ENCODE measurements at places on chromosomes 2 and 18.

DNA sequence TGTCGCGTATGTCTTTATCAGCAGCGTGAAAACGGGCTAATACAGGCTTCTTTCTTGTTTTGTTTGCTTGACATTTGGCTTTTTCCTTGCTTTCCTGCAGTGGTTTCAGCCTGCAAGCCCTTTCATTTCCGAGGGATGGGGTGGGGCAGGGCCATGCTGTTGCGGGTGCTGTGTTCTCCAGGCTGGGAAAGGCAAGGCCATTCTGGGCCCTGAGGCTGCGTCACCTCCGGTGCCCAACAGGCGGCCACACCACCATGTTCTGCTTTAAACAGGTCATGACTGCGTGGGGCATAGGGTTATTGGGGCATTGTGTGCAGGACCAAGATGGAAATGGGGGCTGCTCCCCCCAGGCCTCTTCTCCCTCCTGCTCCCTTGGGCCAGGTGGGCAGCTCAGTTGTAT lies 38.6 kb upstream of the PLB1 start:
- DNase-seq: no peak

DNA sequence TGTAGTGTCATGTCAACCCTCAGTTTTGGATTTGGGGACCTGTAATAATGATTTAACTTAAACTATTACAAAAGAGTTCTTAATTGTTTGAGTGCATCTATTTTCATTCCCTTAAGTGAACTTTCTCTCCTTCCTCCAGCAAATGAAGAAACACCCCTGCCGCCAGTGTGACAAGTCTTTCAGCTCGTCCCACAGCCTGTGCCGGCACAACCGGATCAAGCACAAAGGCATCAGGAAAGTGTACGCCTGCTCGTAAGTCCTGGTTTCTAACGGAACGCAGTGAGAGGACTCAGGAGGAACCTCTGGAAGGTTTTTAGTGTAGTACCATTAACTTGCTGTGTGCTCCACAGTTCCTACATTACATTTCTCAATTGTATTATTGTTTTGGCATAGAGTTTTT lies 114.2 kb downstream of the ZNF532 start:
- DNase-seq: no peak

GRCh38 chr18:23810396-23810795 lies 121.1 kb downstream of the LAMA3 start:
- DNase-seq: no peak

DNA sequence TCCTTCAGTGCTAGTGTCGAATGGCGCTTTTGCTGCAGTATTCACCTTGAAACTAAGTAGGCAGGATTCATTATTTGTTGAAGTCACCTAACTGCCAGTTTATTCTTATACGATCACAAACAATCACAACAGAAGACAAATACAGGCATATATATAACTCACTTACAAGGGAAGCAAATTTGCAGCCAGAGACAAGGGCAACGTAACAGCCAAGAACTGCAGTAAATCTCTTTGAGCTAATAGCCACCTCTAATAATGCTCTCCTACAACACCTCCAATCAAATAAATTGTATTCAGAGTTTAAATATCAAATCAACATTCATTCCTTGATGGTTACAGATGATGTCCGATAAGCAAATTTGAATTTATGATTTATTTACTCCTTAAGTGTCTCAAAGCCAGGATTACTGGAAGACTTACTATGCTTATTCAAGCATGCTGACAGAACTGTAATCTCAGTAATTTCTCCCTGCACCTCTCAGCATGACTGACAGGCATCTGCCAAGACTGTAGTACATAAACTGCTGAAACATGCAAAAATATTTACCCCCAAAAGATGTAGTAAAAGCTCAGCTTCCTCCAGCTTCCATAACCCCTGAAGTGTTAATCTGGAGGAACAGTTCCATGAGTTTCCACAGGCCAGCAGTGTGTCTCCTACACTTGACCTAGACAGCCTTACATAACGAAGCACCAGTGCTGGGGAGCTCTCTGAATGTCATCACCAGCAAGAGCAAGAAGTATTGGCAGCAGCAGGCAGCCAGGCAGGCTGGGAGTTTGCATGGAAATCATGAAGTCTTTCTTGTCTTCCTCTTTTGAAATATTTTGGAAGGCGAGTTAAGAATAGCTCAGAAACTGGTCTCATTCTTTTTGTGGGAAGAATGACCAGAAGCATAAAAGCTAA lies 20.9 kb upstream of the SCN1A start:
- no peak for DNase-seq

- DNase-seq: no peak
Observed at GRCh38 chr2:159160954-159161353, 125.5 kb downstream of the WDSUB1 start.
